Chondrocyte (in vitro differentiated cells): ENCODE measurements at places on chromosomes 11 and 22. TPM values are rescaled to one million over a fixed set of nuclear protein-coding genes. Genes with fewer than 3 reads are reported as not detected.

DNA sequence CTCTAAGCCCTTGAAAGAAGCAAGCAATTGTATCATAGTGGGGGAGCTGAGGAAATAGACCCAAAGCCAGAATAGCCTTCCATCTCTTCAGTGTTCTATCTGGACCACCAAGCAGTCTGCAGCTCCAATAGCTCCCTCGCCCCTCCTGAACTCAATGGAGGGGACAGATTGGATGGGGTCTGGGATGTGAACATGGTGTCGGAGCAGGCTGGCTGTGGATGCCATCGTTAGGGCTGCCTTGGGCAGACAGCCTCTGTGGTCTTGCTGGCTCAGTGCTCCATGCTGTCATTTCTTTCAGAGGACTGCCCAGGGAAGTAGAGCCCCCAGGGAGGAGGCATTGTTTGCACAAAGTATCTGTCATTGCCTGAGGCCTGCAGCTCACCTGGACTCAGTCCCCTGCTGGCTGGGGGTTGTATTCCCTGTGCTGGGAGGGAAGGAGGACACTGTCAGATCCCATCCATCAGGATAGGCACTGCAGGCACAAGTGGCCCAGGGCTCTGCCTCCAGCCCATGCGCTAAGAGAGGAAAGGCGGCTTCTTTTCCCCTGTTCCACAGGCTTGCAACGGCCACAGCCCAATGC, 537.7 kb downstream of the BUD13 start:
- no peaks in the 10 kb centered on the region for H3K36me3 ChIP-seq
- H3K27ac ChIP-seq: no peak overlapping the region
- peaks cover 6% of the 10 kb centered on the region for H3K27me3 ChIP-seq
- DNase-seq: no peak
- H3K4me1 ChIP-seq: peaks cover 37% of the 10 kb centered on the region
- no peak overlapping the region for H3K4me3 ChIP-seq

GRCh38 chr11:117986981-117987574, 884 bp downstream of the IL10RA start:
- H3K4me1 ChIP-seq: peaks cover 20% of the 10 kb centered on the region
- no peak overlapping the region for H3K27ac ChIP-seq
- H3K4me3 ChIP-seq: peak overlapping the region; percentile 63
- H3K27me3 ChIP-seq: peaks cover 49% of the 10 kb centered on the region

DNA sequence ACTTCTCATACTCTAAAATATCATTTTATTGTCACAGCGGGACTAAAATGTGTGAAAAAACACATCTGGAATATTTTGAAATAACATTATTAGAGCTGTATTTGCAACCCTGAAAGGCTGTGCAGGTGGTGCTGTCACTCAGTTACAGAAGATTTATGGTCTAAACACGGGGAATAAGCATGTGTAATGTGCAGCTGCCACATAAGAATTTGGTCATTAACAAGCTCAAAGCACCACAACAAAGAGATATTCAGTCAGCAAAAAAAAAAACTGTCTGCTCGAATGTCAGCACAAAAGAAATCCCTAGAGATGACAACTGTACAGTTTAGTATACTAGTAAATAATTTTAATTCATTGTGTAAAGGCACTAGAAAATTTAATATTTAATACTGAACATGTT, 31.3 kb downstream of the TMEM123 start:
- no peaks in the 10 kb centered on the region for H3K27me3 ChIP-seq
- DNase-seq: no peak
- H3K4me3 ChIP-seq: no peak overlapping the region
- H3K36me3 ChIP-seq: peaks cover 4% of the 10 kb centered on the region
- no peaks in the 10 kb centered on the region for H3K4me1 ChIP-seq

DNA sequence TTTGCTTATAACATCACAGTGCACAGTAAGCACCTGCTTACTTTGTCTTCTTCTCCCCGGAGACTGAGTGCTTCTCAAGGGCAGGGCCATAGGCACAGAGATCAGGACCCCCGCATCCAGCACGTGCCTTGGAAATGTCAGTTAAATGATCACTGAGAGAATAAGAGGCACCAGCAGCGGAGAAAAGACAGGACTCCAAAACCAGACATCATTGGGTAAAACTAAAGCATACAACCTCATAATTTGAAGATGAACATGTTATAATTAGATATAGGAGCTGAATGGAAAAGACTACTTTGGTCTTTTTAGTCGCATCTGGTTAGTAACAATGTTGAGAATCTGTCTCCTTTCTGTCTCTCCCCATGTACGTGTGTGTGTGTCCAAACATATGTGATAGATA, 1279.9 kb downstream of the LRRC4C start:
- H3K36me3 ChIP-seq: no peaks in the 10 kb centered on the region
- no peaks in the 10 kb centered on the region for H3K4me1 ChIP-seq
- H3K27ac ChIP-seq: no peak overlapping the region
- no peak for DNase-seq
- H3K4me3 ChIP-seq: no peak overlapping the region
- H3K27me3 ChIP-seq: peaks cover 4% of the 10 kb centered on the region

DNA sequence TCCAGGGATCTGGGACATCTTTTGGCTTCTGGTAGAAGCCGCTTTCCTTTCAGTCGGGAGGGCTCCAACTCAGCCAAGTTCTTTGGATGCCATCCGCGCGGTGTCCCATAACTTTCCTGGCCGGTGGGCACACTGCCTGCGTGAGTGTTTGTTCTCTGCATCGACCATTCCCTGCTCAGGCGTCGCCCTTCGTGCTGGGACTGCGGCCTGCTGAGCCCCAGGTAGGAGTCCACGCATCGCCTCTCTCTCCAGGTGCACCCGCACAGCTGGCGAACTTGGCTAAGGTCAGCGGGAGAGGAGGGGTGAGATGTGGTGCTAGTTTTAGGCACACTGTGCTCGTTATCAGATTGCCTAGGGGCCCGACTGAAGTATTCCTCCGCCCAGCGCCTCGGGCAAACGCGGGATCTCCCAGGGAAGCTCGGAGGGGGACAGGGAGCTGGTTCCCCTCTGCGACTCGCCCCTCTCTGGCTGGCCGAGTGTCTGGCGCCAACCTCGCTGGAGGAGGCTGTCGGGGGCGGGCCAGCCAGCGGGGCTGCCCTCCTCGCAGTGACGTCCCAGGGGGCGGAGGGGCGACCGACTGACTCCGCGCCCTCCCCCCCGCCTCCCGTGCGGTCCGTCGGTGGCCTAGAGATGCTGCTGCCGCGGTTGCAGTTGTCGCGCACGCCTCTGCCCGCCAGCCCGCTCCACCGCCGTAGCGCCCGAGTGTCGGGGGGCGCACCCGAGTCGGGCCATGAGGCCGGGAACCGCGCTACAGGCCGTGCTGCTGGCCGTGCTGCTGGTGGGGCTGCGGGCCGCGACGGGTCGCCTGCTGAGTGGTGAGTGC, at the start of gene LAYN:
Gene LAYN (plus strand): TSS at position 607 of the 823 bp plus-strand sequence. CDS start 124 bp downstream, at position 731.
- H3K27ac ChIP-seq: peak within 1 kb of the TSS; percentile 82
- H3K36me3 ChIP-seq: peaks cover 3% of the 10 kb centered on the region
- peaks cover 3% of the 10 kb centered on the region for H3K27me3 ChIP-seq
- peak within 1 kb of the TSS; percentile 72 for H3K4me3 ChIP-seq

DNA sequence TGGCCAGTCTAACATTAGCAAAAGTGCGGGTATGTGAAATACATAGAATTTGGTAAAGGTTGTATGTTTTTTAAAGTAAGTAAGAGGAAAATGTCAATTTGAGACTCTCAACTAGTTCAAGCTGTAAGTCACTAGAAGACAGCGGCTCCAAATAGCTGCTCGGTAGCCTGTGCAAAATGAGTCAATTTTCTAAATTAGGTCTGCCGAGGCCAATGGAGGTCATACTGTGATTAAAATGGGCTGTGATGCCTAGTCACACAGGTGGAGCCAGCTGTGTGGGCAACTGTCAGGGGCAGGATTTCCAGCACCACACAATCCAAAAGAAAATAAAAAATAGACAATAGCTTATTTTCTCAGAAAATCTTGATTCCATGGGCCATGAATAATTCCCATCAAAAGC, 32.3 kb downstream of the KCNA4 start:
- no peak overlapping the region for H3K27ac ChIP-seq
- H3K27me3 ChIP-seq: peaks cover 3% of the 10 kb centered on the region
- DNase-seq: no peak
- no peaks in the 10 kb centered on the region for H3K36me3 ChIP-seq
- H3K4me3 ChIP-seq: no peak overlapping the region

- H3K4me3 ChIP-seq: peak overlapping the region; percentile 37
- no peak for DNase-seq
- no peaks in the 10 kb centered on the region for H3K27me3 ChIP-seq
- H3K36me3 ChIP-seq: peaks cover 37% of the 10 kb centered on the region
- H3K4me1 ChIP-seq: peaks cover 91% of the 10 kb centered on the region
These were observed 119.7 kb downstream of the ETS1 start for GRCh38 chr11:128467610-128468041.

DNA sequence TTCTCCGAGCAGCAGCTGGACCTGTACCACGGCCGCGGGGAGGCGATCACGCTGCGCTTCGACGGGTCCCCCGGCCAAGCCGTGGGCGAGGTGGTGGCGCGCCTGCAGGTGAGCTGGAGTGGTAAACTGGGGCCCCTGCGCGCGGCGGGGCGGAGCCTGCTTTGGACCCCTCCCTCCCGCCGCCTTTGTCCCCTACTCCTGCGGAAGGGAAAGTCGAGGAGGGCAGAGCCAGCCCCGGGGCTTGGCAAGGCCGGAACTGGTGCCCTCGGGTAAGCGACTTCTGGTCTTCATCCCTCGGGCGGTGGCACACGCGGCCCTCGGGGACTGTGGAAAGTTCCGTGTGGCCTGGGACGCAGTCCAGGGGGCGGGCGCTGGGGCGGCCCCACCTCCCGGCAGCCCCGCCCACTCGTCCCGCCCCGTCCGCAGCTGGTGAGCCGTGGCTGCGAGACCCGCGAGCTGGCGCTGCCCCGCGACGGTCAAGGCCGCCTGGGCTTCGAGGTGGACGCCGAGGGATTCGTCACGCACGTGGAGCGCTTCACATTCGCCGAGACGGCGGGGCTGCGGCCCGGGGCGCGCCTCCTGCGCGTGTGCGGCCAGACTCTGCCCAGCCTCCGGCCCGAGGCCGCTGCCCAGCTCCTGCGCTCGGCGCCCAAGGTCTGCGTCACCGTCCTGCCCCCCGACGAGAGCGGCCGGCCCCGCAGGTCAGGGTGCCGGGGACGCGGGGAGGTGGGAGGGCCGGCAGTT, 9.2 kb downstream of the SIPA1 start:
- H3K4me3 ChIP-seq: no peak overlapping the region
- peaks cover 26% of the 10 kb centered on the region for H3K4me1 ChIP-seq
- H3K27me3 ChIP-seq: no peaks in the 10 kb centered on the region
- no peaks in the 10 kb centered on the region for H3K36me3 ChIP-seq
- peak; percentile 90 for DNase-seq
- no peak overlapping the region for H3K27ac ChIP-seq

GRCh38 chr11:87779276-87780067, 395.8 kb downstream of the RAB38 start:
- H3K36me3 ChIP-seq: no peaks in the 10 kb centered on the region
- peaks cover 6% of the 10 kb centered on the region for H3K27me3 ChIP-seq
- no peak overlapping the region for H3K4me3 ChIP-seq
- H3K27ac ChIP-seq: no peak overlapping the region

GRCh38 chr11:43784866-43785265, 95.8 kb upstream of the ALKBH3 start:
- no peaks in the 10 kb centered on the region for H3K27me3 ChIP-seq
- H3K4me3 ChIP-seq: no peak overlapping the region
- peaks cover 9% of the 10 kb centered on the region for H3K36me3 ChIP-seq
- H3K27ac ChIP-seq: peak overlapping the region; percentile 53
- peaks cover 31% of the 10 kb centered on the region for H3K4me1 ChIP-seq

- H3K36me3 ChIP-seq: no peaks in the 10 kb centered on the region
- no peaks in the 10 kb centered on the region for H3K4me1 ChIP-seq
- peaks cover 26% of the 10 kb centered on the region for H3K27me3 ChIP-seq
- no peak overlapping the region for H3K27ac ChIP-seq
- no peak overlapping the region for H3K4me3 ChIP-seq
These were observed 16.6 kb downstream of the KCNQ1 start for GRCh38 chr11:2461253-2461955.

GRCh38 chr11:101346591-101346990, 217.0 kb upstream of the PGR start:
- no peak for DNase-seq
- H3K4me3 ChIP-seq: no peak overlapping the region
- no peak overlapping the region for H3K27ac ChIP-seq
- H3K36me3 ChIP-seq: no peaks in the 10 kb centered on the region
- peaks cover 12% of the 10 kb centered on the region for H3K27me3 ChIP-seq

Gene MPPED1
- total RNA-seq: not detected in 3 replicates

Gene C22orf31
- not detected in 3 replicates for total RNA-seq

Gene OR8H1
- total RNA-seq: not detected in 3 replicates

Gene MS4A7
- total RNA-seq: not detected in 3 replicates

Gene OR52I2
- total RNA-seq: not detected in 3 replicates
